Activated CD4-positive, alpha-beta T cell treated with anti-CD3 and anti-CD28 coated beads, Interleukin-2, amount 10 ng/mL, durations not matched to agents 7 days and 5 days (primary cell): ENCODE measurements at places on chromosomes 2 and 18. TPM values are rescaled to one million over a fixed set of nuclear protein-coding genes. Genes with fewer than 3 reads are reported as not detected.

DNA sequence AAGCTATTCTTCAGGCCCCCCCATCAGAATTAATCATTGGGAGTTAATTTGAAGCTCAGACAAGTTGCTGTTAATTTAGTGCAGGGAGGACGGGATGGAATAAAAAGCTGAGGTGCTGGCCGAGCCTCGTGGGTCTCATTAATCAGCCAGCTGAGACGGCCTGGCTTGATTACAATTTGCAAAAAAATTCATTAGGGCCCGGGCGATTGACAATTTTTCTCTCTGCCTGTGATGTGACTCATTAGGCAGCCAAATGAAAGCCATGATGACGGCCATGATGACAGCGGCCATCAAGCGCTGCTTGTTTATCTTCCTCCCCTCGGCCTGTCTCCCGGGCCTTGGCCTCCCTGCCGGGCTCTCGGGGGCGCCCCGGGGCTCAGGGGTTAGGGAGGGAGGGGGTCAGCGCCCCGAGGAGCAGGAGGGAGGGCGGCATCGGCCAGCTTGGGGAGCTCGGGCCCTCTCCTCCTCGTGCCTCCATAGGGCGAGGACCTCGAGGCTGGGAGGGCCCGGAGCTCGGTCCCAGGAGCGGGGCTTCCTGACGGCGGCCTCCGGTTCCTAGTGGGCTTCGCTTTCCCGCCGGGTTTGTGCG lies 5.2 kb downstream of the GBX2 start:
- H3K27ac ChIP-seq: peak overlapping the region; percentile 41
- peaks cover 3% of the 10 kb centered on the region for H3K36me3 ChIP-seq
- DNase-seq: no peak
- H3K4me3 ChIP-seq: no peak overlapping the region
- H3K27me3 ChIP-seq: peaks cover 54% of the 10 kb centered on the region

DNA sequence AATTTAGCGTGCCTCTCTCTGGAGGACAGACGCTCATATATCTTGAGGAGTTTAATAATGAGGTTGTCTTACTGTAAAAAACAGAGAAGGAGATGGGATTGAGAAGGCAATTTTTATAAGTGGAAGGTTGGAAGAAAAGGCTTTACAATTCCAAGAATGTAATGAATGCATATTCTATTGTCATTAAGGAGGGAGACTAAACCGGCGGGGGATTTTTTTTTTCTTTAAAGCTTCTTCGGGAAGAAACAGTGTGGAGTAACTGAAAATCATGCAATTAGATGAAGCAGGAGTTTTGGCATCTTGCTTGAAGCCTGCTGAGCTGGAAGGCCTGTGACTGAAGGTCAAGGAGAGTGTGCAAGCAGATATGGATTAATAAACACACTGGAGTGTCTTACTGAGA lies 124.4 kb downstream of the HRH4 start:
- H3K27ac ChIP-seq: no peak overlapping the region

DNA sequence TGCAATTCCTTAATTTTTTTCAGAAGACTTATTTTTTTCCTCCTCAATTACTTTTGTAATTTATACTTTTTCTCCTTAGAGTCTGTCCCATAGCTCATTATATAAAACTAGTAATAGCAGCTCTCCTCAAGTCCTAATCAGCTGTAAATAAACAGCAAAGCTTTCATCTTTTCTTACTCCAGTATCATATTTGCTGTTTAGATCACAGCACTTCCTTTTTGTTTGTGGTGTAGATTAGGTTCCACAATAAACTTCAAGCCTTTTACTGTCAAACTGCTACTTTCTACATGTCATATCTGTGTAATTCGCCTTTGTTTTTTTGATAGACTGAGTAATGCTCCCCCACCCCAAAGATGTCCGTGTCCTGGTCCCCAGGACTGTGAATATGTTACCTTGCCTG lies 25.5 kb downstream of the GCG start:
- H3K4me3 ChIP-seq: no peak overlapping the region
- DNase-seq: no peak
- H3K4me1 ChIP-seq: peaks cover 42% of the 10 kb centered on the region
- H3K27ac ChIP-seq: peak overlapping the region; percentile 68

DNA sequence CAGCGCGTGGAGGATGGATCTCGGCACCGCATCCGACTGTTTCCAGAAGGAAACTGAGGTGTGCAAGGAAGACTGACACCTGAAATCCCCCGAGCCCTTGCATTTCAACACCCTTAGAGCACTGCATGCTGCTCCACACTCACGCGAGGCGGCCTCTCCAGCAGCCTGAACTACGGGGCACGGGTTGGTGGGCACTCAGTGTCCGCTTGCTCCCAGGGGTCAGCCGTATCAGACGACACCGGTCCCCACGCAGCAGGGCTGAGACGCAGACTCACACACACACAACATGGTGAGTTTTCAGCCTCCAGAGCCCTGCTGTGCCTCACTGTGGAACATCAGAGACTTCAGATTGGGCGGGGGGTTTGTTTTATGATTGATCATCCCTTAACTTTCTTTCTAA lies 269.9 kb downstream of the TWIST2 start:
- H3K36me3 ChIP-seq: peaks cover 8% of the 10 kb centered on the region
- no peak for DNase-seq
- H3K4me1 ChIP-seq: peaks cover 38% of the 10 kb centered on the region
- peak overlapping the region; percentile 9 for H3K27ac ChIP-seq
- no peaks in the 10 kb centered on the region for H3K27me3 ChIP-seq

- peaks cover 2% of the 10 kb centered on the region for H3K4me1 ChIP-seq
- H3K27ac ChIP-seq: no peak overlapping the region
- DNase-seq: no peak
- H3K36me3 ChIP-seq: no peaks in the 10 kb centered on the region
Measured at GRCh38 chr2:177658309-177658708, 265.7 kb downstream of the AGPS start.

DNA sequence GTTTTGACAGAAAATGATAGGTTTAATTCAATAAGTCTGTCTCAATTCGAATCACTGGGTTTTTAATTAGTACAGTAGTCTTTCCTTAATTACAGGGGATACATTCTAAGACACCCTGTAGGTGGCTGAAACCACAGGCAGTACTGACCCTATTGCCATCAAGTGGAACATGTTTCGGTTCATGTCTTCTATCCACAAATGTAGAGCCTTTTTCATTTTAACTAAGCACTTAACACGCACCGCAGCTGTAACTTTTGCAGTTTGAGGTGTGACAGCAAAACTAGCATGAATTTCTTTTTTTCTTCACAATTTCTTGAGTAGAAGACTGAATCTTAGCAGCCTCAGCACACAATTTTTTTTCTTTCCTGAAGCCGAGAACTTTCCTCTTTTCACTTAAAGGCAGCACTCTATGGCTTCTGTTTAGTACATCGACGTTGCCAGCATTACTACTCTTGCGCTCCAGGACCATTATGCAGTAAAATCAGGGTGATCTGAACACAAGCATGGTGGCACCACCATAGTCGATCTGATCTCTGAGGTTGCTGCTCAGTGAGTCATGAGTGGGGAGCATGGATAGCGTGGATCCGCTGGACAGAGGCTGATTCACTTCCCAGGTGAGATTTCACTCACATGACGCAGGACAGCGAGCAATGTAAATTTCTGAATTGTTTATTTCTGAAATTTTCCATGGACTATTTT lies 805.1 kb downstream of the RNF144A start:
- H3K36me3 ChIP-seq: peaks cover 17% of the 10 kb centered on the region
- H3K4me3 ChIP-seq: no peak overlapping the region
- no peak for DNase-seq
- H3K27me3 ChIP-seq: no peaks in the 10 kb centered on the region

- H3K27me3 ChIP-seq: no peaks in the 10 kb centered on the region
- peak; percentile 11 for DNase-seq
- H3K4me1 ChIP-seq: peaks cover 48% of the 10 kb centered on the region
Measured at GRCh38 chr2:65231892-65232477, 4.4 kb downstream of the ACTR2 start.

DNA sequence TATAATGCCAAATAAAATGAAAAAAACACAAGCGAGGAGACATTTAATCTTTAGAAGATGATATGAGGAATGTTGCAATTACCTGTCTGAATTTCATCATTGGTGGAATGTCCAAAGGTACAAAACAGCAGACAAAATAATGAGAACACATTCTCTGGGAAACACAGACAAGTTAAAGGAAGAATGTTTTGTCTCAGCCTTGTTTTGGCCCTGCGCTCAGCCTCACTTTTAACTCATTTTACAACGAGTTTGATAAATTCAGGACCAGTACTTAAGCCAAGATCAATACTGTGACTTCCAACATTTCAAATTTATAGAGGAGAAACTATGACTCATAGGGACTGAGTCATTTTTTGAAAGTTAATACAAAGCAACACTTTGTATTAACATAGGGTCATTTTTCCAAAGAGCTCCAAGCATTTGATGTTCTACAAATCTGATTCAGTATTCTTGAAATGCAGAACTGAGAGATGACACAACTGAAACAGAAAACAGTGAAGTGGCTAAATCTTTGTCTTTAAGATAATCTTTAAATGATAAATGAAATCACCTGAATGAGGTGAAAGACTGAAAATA lies 833.2 kb upstream of the CHAC2 start:
- no peak overlapping the region for H3K27ac ChIP-seq
- H3K4me3 ChIP-seq: no peak overlapping the region
- H3K4me1 ChIP-seq: peaks cover 4% of the 10 kb centered on the region
- no peaks in the 10 kb centered on the region for H3K36me3 ChIP-seq

DNA sequence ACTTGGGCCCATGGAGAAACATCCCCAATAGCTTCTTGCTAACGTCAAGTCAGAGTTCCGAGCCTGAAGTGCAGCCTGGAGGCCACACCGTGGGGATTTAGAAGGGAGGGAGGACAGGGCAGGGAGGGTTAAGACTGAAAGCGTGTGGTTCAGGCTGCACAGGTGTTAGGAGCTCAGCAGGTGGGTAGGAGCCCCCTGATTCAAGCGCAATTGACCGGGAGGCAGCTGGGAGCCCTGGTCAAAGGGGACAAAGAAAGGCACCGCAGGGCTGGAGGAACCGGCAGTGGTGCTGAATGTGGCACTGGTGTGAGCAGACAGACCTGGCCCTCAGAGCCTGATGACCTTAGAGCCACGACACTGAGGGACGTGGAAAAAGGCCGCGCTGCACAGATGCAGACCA lies 149.6 kb downstream of the TMEM18 start:
- no peaks in the 10 kb centered on the region for H3K36me3 ChIP-seq
- no peak for DNase-seq
- peaks cover 5% of the 10 kb centered on the region for H3K27me3 ChIP-seq
- no peaks in the 10 kb centered on the region for H3K4me1 ChIP-seq
- no peak overlapping the region for H3K27ac ChIP-seq

EPB41L3 gene
- 13.7 TPM for total RNA-seq

ORC2 gene
- total RNA-seq: 49.2 TPM

DNAJC5G gene
- total RNA-seq: not detected

CRYGD gene
- not detected for total RNA-seq
